LNCaP clone FGC (cell line): ENCODE measurements at places on chromosomes 16 and 17.

GRCh38 chr17:15464231-15464985 lies 3.0 kb downstream of the CDRT4 start:
- DNase-seq, result no peak

- no peak for DNase-seq
These were observed 1.1 kb downstream of the EZH1 start for GRCh38 chr17:42743595-42744282.

- DNase-seq, result no peak
These were observed 88.4 kb downstream of the PLXDC1 start for GRCh38 chr17:39062846-39063680.

- no peak for DNase-seq
These were observed 666.0 kb upstream of the CA10 start for GRCh38 chr17:52824542-52824941.

DNA sequence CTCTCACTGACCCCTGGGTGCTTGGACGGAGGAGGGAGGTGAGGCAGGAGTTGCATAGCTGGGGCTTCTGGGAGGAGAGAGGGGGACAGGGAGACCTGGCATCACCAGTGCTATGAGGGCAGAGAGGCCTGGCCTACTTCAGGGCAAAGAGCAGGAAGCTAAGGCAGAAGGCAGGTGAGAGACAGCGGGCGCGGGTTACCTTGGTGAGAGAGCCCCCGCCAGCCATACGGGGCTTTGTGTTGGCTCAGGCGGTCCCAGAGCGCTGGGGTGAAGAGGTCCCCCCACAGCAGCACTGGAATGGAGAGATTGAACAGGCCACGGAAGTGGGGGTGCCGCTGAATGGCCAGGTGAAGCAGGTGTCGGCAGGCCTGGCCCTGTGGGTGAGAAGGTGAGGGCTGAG lies 11.5 kb downstream of the ST6GALNAC2 start:
- no peak for DNase-seq

- DNase-seq, result no peak
These were observed 10.2 kb downstream of the MYO19 start for GRCh38 chr17:36524428-36524876.

DNA sequence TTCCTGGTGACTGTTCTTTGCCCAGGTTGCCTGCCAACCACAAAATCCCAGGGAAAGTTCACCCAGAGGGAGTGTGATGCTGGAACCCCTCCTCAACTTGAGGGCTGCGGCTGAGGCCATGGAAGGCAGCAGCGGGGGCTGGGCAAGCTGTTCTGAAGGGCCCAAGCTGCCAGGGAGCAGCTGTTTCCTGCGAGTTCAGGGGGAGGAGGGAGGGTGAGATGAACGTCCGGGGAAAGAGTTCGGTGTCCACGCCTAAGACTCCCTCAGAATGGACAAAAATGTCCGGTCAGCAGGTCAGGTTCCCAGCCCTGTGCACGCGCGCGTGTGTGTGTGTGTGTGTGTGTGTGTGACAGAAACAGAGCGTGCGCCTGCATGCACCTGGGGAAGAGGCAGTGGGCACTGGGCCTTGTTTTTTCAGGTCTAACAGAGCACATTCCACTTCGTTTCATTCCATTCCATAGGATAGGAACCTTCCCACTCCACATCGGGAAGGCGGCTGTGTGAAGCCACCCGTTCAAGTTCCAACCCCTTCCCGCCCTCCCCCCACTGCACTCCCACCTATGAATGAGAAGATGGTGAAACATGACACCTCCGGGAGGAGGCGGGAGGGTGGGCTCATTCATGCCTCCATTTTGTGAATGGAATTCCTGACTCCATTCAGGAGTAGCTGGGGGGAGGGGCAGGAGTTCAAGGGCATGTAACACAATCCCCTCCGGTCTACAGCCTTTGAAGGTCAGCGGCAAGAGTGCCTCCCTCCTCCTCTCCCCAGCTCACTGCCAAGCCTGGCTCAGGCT lies 15.7 kb downstream of the ETV4 start:
- DNase-seq, result no peak

DNA sequence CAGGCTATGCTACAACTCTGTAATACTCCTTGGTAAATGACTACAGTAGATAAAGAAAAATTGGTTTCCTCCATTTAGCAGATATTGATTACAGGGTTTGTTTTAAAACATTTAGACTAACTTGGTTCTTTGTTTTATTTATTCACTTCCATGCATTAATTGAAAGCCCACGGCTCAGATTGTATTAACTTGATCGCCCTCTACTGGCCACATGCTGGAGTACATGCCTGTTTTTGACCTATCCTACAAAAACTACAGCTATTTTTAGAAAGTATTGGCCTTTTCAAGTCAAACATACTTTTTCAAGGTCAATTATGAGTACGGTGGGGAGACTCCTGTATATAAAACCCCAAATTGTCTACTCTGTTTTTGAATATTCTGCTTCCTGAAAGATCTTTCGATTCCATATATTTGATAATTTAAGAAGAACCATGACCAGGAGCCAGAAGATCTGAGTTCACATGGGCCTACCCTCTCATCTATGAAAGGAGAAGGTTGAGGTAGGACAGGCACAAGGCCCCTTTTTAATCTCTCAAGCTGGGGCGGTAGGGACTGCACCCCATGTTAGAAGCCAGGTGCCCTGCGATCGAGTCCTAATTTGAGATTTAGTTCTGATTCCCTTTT lies 51.8 kb downstream of the CA10 start:
- DNase-seq, result no peak

GRCh38 chr16:49491771-49492761 lies 118.5 kb downstream of the C16orf78 start:
- DNase-seq, result no peak

DNA sequence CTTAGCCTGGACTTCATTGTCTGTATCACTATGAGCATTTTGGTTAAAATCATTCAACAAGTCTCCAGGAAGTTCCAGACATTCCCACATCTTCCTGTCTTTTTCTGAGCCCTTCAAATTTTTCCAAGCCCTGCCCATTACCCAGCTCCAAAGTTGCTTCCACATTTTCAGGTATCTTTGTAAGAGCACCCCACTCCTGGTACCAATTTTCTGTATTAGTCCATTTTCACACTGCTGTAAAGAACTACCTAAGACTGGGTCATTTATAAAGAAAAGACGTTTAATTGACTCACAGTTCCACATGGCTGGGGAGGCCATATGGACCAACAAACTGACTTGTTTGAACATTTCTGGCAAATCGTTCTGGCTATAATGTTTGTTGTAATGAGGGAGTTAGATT lies 67.4 kb downstream of the CDRT15 start:
- DNase-seq, result no peak

- DNase-seq, result no peak
These were observed 69.6 kb upstream of the GSE1 start for GRCh38 chr16:85543536-85543935.
